ENCODE measurements at places on chromosomes 6 and 20.

GRCh38 chr6:36297511-36297910, 27.7 kb downstream of the PNPLA1 start:
- no peak for DNase-seq

- DNase-seq = no peak
These were observed 34.2 kb downstream of the CEP162 start for GRCh38 chr6:84193114-84193708.

DNA sequence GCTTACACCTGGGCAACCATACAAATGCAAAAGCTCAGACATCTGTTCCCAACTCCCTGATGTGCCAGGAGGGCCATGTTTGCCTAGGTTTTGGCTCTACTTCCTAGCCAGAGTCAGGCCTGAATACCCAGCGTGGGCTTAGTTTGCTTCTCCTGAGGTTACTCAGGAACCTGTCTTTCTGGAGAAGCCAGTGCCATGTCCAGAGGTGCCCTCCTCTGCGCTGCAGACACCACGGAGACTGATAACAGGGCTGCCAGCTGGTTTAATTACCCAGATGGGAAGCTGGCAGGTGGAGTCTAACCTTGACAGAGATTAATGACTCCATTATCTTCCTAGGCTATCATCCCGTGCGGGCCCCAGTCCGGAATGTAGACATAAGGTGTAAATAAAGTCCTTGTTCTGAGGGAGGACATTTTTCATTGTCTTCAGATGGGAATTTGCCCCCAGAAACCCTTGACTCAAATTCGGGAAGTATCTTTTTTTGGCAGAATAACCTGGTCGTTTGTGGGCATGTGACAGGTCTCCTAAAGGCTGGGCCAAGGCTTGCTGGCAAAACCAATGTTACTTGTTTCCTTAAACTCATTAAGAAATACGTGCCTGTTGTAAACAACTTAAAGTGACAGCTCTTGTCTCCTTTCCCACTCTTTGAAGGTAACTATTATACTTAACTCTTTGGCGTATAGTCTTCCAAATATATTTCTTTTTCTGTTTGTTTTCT, 29.2 kb upstream of the ZNFX1 start:
- peak; percentile 96 for DNase-seq

- DNase-seq = no peak
These were observed 23.8 kb upstream of the SAMHD1 start for GRCh38 chr20:36975099-36975818.

- DNase-seq = no peak
These were observed 126.7 kb downstream of the RTN4IP1 start for GRCh38 chr6:106502559-106502958.

GRCh38 chr6:136586295-136586694, 36.1 kb upstream of the MAP7 start:
- DNase-seq = no peak

DNA sequence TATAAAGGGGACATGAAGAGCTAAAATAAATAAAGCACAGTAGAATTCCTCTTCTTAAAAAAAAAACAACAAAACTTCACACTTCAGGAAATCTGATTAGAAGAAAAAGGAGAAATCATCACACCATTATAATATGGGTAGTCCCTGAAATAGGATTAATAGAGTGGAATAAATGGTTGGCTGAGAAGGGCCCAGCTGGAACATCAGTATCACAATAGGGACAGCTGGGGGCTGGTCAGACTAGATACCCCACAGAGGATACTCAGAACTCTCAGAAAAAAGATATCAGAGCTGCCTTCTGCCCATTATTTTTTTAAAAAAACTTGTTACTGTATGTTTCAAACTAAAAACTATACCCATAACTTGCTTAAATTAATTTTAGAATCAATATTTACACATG, 75.2 kb downstream of the DST start:
- DNase-seq = no peak

DNA sequence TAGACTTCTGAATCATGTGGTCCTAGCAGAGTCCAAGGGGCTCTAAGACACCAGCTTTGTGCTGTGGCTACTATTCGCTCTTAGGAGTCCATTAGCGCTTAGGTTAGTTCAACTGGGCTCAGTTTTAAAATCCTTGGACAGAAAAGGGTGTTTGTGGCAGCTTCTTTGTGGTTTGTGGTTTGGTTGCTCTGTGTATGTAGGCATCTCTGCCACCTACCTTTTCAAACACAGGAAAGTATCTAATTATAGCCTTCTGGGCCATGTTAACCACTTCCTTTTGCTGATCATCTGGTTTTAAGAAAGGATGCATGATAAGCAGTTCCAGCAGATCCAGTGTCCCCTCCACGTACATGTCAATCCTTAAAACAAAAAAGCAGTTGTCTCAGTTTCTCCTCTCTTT, 10.8 kb downstream of the GSTA4 start:
- peak; percentile 7 for DNase-seq

DNA sequence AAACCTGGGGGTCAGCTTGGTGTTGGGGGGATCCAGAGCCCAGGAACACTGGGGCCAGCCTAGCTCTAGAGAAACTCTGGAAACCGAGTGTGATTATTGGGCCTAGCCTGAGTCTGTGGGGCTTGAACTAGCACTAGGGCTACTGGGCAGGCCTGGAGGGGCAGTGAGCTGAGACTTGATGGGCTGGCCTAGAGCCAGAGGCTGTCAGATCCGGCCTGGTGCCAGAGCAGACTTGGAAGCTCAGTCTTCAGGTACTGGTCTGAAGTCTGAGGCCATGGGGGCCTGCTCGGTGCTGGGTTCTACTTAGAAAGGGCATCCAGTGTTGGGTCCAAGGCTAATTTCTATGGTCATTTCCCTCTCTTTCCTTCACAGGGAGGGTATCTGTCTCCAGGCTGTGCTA, 2.7 kb downstream of the DEFB112 start:
- no peak for DNase-seq

- no peak for DNase-seq
These were observed 575.3 kb downstream of the RNF144B start for GRCh38 chr6:18962361-18962905.

DNA sequence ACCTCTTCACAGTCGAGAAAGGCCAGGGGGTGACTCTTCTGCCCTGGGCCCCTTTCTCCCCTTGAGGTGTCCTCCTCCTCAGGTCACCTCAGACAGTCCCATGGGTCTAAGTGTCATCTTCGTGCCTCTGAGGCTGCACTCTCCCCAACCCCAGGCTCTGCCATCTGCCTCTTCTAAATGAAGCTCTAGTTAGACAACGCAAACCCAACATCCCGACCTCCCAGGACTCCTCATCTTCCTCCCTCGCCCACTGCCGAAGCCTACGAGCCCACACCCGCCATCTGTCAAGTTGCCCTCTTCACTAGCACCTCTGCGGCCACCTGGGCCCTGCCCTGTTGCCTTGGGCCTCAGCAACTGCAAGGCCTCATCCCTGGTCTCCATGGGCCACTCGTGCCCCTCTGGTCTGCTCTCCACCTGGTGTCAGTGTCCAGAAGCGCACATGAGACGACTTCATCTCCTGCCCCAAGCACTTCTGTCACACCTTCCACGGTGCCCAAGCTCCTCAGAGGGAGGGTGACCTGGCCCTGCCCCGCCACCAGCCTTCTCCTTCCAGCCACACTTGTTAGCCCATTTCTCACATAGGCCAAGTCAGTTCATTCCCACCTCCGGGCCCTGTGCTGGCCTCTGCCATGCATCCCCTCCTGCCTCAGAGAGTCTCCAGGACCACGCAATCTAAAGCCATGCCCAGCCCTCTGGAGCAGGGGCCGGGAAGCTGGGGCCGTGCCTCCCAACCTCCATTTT, 53.8 kb downstream of the RRBP1 start:
- no peak for DNase-seq

GRCh38 chr20:32321390-32321789, 36.7 kb upstream of the ASXL1 start:
- DNase-seq = no peak

DNA sequence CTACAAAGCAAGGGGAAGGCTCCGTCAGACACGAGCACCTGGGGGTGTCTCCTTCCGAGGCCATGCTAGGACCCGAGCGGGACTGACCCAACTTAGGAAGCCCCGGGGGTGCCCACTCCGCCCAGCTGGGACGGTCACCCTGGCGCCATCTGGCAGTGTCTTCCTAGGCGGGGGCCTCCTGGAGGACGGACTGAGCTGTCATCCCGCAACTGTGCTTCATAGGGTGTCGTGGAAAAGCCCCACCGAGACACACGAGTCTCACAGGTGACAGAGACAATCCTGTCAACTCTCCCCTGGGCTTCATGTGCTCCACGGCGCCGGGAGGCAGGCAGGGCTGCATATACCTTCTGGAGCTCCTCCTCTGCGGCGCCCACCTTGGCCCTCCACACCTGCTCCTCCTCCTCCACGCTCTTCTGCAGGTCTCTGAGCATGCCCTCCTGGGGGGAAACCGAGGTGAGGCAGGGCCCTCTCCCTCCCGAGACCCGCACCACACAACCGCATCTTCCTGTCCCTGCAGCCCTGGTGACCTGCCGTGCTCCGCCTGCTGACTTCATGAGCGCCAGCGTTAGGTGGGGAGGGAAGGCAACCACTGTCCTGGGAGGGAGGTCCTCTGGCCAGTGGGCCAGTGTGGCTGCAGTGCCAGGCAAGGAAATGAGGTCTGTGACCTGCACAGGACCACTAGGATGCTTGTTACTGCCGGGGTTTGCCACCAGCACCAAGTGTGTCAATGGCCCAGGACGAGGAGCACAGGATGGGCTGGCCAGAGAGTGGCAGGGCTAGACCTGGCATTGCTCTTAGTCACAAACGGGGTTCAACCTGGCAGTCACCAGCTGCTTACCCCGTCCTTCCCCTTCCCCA, 50.7 kb downstream of the DSTN start:
- no peak for DNase-seq

- no peak for DNase-seq
These were observed 13.7 kb downstream of the SOD2 start for GRCh38 chr6:159679091-159680077.

DNA sequence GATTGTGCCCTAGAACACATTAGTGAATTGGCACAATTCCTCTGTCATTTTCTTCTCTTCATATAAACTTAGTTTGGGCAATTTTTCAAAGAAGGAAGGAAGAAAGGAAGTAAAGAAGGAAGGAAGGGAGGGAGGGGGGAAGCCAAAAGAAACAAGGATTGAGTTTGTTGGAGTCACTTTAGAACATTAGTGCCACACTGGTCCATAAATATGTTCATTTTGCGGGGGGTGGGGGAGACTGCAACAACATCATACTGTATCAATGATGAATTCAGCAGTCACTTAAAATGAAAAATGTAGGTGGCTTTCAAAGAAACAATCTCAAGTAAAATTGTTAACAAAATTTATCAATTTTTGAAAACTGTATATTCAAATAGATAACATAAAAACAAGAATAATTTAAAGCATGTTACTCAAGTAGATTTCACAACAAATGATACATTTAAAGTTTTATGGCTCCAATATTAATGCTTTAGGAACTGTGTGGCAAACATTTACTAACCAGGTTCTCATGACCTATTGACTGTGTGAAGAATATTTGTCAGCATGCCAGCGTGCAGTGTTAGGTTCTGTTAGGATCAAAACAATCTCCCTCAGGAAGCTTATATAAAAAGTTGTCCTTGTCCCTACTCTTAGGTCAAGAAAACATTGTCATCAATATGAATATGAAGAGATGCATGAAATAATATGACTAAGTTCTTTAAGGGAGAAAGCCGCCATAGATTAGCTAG, 208.1 kb upstream of the AGPAT4 start:
- DNase-seq = no peak

DNA sequence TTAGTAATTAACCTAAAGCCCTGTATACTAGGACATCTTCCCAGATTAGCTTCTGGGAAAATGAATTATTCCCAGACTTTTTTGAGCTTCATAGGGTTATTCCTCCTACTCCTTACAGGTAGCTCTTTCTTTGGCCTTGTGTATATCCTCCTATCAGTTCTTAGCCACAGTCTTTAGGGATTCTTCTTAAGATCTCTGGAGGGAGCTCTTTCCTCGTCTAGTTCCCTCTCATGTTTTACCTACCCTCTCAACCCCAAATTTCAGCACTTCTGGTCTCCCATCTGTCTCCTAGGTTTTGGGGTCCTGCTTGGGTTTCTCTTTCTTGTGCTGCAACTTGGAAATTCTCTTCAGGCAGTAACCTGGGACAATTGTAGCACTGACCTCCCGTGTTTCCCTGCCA, 46.4 kb upstream of the SLC35B3 start:
- DNase-seq = peak; percentile 5

GRCh38 chr20:4766631-4767030, 44.9 kb downstream of the PRND start:
- DNase-seq = no peak

- no peak for DNase-seq
These were observed at the start of gene SLC22A1 for GRCh38 chr6:160121558-160121957. TSS of gene SLC22A1 (plus strand) at chr6:160121815. CDS start at chr6:160121936, 121 bp downstream.

DNA sequence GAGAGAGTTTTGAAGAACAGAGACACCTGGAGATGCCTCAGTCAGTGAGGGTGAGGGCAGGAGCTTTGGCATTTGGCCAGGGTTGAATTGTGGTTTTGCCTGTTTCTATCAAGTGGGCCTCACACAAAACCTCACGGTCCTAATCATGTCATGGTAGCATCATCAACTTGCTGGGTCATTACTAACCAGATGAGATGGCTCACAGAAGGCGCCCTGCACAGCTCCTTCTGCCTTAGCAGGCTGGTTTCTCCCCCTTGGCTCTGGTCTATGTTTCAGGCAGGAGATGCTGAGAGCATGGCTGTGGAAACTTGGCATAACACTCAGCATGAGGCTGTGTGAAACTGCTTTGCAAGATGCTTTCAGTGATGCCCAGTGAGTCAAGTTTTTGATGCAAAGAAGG, 99.3 kb downstream of the LRRC1 start:
- DNase-seq = peak; percentile 4

GRCh38 chr6:52299653-52300052, 15.1 kb upstream of the MCM3 start:
- DNase-seq = no peak

DNA sequence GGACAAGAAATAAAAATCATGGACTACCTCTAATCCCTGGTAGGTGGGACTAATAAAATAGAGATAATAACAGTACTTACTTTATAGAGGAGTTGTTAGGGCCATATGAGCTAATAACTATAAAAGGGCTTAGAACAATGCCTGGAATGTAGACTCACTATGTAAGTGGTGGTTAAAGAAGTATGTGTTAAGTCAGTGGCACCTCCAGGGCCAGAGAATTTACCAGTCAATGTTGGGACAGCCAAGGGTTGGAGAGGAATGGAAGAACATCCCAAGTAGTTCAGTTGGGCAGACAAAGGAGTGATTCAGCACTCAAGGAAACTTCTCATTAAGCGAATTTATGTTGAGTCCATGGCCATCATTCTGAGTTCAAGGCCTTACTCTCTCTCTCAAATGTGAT, 116.8 kb downstream of the OTOR start:
- no peak for DNase-seq

DNA sequence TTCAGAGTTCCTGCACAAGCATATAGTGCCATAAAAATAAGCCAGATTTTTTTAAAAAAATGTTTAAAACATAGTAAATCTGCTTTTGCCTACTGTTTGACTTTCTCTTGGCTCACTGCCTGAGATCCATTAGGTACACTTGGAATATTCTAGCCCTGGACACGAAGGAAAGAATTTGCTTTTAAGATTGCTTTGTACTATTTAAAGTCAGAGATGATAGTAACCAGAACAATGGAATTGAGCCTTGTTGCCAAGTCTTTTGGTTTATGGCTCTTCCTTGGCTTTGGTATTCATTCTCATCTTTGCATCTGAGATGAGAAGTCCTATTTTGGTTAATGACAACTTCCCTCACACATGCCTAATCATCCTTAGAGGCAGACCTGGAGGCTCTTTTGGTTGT, 32.4 kb downstream of the CNR1 start:
- DNase-seq = no peak

Data from NCI-H1417 (cell line).